ENCODE measurements at places on chromosomes 5 and 9.
A peak's percentile ranks its signal among the peaks of the same experiment; 100 is the strongest.

DNA sequence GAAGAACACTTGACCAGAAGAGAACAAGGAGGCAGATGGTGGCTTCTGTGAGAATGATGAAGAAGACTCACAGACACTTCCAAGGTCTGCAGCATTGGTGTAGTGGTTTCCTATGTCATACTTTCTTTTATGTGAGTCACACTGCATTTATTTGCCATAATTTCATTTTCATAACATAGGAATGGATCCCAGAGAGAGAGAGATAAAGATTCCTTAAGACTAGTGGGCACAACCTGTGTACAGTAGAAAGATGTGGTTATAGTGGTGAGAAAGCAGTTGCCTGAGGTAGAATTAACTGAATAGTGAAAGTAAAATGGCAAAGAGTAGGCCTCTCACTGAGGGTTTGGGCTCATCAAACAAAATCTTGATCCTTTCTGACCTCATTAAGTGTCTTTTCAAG is 7.6 kb upstream of the CCDC152 start:
- no peak for DNase-seq

DNA sequence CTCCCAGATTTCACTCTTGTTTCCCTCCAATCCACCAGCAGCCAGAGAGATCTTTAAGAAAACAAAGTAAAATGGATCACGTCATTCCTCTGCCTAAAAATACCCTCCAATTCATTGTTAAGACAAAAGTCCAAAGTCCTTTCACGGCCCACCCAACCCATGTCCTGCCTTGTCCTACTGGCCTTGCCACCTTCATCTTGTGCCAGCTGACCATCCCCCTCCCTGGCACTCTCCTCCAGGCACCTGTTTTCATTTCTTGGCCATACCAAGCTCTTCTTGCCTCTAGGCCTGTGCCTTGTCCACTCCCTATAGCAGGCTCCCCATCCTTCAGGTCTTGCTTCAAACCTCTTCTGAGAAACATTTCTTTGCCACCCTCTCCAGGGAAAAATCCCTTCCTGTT is 307.6 kb downstream of the MSX2 start:
- DNase-seq, result no peak

DNA sequence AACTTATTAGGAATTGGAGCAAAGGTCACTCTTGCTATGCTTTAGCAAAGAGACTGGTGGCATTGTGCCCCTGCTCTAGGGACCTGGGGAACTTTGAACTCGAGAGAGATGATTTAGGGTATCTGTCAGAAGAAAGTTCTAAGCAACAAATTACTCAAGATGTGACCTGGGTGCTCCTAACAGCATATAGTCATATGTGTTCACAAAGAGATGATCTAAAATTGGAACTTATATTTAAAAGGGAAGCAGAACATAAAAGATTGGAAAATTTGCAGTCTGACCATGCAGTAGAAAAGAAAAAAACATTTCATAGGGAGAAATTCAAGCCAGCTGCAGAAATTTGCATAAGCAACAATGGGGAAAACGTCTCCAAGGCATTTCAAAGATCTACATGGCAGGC is 68.3 kb downstream of the SEMA5A start:
- no peak for DNase-seq

DNA sequence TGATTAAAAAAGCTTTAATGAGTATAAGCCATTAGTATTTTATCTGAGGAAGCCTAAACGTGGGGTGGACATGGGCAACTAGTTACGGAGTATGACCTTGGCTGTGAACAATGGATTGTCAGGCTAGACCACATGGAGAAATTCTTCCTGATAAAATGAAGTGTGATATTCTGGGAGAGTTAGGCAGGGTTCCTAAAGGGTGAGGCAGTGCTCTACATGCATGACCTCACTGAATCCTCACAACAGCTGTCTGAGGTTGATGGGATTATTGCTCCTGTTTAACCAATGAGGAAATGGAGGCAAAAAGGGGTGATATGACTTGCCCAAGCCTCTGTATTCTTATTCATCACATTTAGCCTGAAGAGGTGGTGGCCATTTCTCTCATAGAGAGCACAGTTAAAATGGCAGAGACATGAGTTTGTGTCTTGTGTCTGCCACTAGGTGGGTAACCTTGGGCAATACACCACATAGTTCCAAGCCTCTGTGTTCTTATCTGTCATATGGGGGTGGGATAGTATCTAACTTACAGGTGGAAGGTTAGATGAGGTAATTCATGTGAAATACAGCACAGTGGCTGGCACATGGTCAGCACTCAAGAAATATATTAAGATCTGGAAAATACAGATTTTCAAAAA is 96.1 kb upstream of the NR3C1 start:
- no peak for DNase-seq

GRCh38 chr5:125130591-125130990 is 384.2 kb upstream of the ZNF608 start:
- DNase-seq, result no peak

GRCh38 chr9:108997112-108997511 is 16.2 kb downstream of the CTNNAL1 start:
- no peak for DNase-seq

GRCh38 chr9:36017278-36017677 is 19.4 kb upstream of the RECK start:
- no peak for DNase-seq

GRCh38 chr9:78033870-78034269 is 2.3 kb upstream of the GNAQ start:
- no peak for DNase-seq

- no peak for DNase-seq
These were observed 2.7 kb upstream of the CLPTM1L start for GRCh38 chr5:1347571-1347970.

GRCh38 chr5:150640311-150641005 is at the start of gene SYNPO:
TSS of gene SYNPO (plus strand) at chr5:150640660. CDS start at chr5:150648276, 7,616 bp downstream.
- DNase-seq, result no peak

DNA sequence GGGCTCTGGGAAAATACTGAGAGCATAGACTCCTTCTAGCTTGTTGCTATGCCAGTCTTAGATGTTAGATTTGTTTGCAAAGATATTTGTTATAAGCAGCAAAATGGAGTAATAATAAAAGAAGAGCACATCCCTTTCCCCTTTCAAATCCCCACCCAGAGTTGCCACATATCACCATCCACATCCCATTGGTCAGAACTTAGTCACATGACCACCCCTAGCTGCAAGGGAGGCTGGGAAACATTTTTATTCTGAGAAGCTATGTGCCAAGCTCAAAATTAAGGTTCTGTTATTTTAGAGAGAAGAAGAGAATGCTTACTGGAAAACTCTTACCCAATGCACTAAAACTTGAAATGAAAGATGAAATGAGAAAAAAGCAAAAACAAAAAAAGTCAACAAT is 193.9 kb upstream of the MVB12B start:
- no peak for DNase-seq

- no peak for DNase-seq
These were observed 430.1 kb upstream of the MEF2C start for GRCh38 chr5:89313044-89313443.

- DNase-seq, result no peak
These were observed 335 bp downstream of the GALNT12 start for GRCh38 chr9:98807814-98808195.

DNA sequence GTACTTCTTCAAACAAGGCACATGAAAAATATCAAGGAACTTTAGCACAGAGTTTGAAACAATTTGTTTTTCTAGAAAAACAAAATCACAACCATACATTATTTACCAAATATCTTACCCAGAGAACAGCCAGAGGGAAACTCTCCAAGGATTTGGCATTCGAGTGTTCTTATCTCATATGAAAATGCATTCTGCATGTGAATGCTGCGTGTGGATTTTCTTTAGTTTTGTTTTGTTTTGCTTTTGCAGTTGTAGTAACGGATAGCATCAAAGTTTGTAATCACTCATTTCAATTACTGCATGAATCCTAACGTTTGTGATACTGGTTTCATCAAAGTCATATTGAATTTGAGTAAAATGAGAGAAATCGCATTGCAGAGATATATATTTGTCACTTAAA is 28.0 kb downstream of the ADAMTSL1 start:
- no peak for DNase-seq

GRCh38 chr5:123181394-123181801 is 92.4 kb downstream of the PRDM6 start:
- no peak for DNase-seq

DNA sequence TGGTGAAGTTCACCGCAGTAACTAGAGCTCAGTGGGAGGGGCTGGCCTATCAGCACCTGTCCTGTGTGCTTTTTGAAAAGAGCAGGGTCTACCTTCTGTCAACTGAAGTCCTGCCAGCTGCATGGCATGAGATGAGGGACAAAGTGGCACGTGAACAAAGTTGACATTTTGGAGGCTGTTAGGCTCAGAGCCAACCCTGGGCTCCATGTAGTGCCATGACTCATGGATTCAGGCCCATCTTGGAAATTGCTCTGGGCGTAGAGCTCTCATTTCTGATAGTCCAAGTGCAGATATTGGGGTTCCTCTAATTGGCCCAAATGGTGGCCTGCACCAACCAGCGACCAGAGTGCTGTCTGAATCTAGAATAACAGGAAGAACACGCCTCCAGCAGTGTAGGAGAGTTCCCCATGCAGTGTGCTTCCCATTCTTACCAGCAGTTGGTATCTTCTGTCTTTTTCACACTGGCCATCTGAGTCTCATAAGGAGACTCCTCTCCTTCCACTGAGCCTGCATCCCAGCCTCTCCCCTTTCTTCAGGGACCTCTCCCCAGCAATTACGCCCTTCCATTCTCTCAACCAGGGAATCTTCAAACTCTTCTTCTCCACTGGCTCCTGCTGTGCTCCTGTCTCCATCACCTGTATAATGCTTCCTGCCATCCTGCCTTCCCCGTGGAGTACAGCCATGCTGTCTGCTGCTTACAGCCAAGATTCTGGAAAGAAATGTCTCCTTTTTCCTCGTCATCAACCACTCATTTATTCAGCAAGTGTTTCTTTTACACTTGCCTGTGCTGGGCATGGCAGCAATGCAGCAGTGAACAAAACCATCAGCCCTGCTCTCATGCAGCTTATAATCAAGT is 30.4 kb downstream of the IRF1 start:
- DNase-seq, result no peak

- no peak for DNase-seq
These were observed 576.2 kb upstream of the CLINT1 start for GRCh38 chr5:158435161-158435616.

DNA sequence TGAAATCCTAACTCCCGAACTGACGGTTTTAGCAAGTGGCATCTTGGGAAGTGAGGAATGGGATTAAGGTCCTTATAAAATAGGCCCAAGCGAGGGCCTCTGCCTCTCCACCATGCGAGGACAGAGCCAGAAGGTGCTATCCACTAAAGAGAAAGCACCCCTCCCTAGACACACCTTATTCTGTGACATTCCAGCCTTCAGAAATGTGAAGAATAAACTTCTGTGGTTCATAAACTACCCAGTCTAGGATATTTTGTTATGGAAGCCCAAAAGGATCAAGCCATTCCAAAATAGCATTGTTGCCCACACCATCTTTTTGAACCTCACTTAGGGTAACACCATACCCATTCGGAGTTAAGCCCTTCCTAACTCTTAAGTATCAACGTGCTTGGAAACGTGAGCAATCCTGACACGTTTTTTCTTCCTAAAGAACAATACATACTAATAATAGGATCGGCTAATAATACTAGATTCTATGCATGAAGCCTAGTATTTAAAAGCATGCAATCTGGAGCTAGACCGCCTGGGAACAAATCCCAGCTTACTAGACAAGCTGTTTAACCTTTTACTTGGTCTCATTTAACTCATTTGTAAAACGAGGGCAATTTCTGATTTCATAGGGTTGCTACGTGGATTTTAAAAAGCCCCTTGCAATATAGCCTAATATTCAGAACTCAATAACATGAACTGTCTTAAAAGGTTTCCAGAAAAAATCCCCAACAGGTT is 1.1 kb upstream of the SMC2 start:
- no peak for DNase-seq

DNA sequence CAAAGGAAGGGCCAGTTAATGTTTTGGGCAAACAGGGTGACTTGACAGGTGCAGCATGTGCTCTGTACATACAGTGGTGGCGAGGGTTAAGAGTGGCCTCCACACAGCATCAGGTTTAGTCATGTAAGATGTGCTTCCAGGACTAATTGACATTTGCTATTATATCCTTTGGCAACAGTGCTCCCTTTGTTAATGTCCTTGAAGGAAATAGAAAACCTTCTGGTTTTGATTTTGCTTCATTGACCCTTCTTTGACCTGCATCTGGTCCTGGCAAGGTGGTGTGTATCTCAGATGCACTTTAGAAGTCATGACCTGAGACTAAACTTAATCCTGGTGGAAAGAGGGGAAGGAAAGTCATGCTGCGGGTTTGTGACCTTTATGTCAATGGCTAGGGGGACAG is 440.0 kb downstream of the ENC1 start:
- peak; percentile 19 for DNase-seq

- no peak for DNase-seq
These were observed 12.6 kb upstream of the DNAJB5 start for GRCh38 chr9:34976992-34977391.

DNA sequence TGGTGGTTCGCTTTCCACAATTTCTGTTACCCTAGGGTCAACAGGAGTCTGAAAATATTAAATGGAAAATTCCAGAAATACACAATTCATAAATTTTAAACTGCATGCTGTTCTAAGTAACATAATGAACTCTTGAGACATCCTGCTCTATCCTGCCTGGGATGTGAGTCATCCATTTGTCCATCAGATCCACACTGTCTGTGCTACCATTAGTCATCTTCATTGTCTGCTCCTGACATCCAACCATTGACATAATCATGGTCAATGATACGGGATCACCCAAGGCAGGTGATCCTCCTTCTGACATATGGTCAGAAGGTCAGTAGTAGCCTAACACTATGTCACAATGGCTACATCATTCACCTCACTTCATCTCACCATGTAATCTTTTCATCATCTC is 276.7 kb upstream of the KIF2A start:
- DNase-seq, result no peak

DNA sequence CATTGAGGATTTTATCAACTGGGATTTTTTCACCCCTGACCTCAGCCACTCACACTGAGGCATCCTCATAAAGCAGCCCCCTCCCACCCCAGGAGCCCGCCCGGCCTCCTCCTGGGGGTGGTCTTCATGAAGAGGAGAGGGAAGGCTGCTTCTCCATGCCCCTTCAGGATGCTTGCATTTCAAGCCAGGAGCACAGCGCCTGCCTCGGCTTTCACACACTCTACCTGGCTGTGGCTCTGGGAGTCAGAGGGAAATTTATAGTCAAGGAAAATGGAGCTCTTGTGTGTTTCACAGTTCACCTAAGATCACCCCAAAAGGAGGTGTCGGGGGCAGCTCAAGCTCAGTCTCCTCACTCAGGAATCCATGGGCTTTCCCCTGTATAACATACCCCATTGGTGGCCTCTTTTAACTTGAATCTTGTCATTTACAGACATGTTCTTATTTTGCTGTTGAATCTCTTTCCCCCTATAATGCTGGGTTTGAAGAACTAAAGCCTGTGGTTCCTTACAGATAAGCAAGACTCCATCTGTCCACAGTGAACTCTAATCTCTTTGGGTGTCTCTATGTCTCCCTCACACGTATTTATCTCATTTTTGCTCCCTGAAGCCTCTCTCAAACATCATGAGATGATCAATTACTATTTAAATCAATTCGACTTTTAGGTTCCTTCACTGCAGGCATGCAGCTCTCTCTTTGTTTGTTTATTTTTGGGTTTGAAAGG is 22.6 kb upstream of the IQGAP2 start:
- no peak for DNase-seq

GRCh38 chr9:134959971-134960310 is 42.2 kb upstream of the FCN1 start:
- no peak for DNase-seq
